Upper lobe of right lung (tissue), 1 donor: ENCODE measurements at places on chromosomes 1 and 21. TPM values are rescaled to one million over a fixed set of nuclear protein-coding genes. Genes with fewer than 3 reads are reported as not detected.

GRCh38 chr21:33455686-33456446, 23.9 kb downstream of the TMEM50B start:
- no peak for DNase-seq
- H3K27ac ChIP-seq = no peak overlapping the region
- H3K36me3 ChIP-seq = peaks cover 62% of the 10 kb centered on the region
- no peaks in the 10 kb centered on the region for H3K27me3 ChIP-seq
- no peaks in the 10 kb centered on the region for H3K4me1 ChIP-seq
- no peak overlapping the region for H3K4me3 ChIP-seq

- no peak for DNase-seq
- no peak overlapping the region for H3K27ac ChIP-seq
- no peaks in the 10 kb centered on the region for H3K27me3 ChIP-seq
- no peaks in the 10 kb centered on the region for H3K36me3 ChIP-seq
- H3K4me1 ChIP-seq = no peaks in the 10 kb centered on the region
Observed at GRCh38 chr1:196861429-196861828, 26.4 kb upstream of the CFHR4 start.

DNA sequence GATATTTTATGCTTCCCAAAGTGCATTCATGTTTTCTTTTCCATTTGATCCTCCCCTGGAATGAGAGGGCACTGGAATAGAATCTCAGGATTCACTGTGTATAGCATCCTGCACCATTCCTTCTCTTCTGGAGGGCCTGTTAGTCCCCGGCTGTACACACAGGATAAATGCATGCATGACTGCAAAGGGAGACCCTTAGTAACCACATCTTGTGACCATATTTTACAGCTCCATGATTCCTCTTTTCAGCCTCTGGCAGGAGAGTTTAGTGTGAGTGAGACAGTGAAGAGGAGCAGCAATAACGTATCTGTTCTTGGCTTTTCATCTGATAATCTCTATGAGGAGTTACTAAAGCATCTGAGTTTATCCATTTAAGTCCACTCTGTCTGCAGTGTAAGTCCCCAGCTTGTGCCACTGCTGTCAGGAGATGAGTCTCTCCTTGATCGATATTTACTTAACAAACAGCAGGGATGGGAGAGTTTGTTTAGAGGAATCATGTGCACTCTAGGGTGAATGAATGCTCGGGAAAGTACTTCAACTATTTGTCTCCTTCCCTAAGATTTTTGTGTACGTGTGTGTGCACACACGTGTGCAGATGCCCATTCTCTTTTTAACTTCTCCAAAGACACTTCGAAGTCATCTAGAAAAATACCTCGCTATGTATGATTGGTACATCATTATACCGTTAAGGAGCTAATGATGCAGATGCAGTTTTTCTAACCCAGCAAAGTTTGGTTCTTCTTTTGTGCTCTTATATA, 41.1 kb downstream of the PROX1 start:
- H3K36me3 ChIP-seq = no peaks in the 10 kb centered on the region
- H3K4me3 ChIP-seq = no peak overlapping the region
- peaks cover 4% of the 10 kb centered on the region for H3K27me3 ChIP-seq
- no peak overlapping the region for H3K27ac ChIP-seq
- DNase-seq = no peak
- no peaks in the 10 kb centered on the region for H3K4me1 ChIP-seq

GRCh38 chr1:32878183-32878582, 7.5 kb upstream of the FNDC5 start:
- no peak overlapping the region for H3K27ac ChIP-seq
- peaks cover 4% of the 10 kb centered on the region for H3K4me1 ChIP-seq
- H3K27me3 ChIP-seq = peaks cover 15% of the 10 kb centered on the region

DNA sequence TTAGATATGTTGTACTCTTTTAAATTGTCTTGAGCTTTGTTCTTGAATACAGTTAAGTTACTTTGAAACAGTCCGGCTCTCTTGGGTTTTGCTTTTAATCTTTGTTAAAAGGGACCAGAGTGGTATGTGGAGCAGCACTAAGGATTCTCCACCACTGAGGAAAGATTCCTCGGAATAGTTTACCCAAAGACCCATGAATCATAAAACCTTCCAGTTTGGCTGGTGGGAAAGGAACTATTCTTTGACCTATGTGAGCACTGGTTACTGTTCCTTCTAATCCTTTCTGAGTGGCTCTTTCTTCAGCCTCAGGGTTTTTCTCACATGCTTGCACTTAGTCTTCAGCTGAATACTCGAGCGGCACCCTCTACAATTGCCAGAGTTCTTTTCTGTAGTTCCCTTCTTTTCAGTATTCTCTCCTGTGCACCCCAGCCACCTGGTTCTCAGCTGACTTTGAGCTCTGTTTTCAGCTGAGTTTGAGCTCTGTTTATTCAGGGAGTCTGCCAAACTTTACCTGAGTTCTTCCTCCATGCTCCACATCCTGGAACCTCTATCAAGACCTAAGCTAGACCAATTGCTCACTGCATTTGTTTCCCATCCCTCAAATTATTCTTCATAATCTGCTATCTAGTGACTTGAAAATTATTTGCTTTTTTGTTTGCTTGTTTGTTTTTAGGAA, 253.8 kb upstream of the PLXNA2 start:
- no peak overlapping the region for H3K27ac ChIP-seq
- no peak overlapping the region for H3K4me3 ChIP-seq
- H3K4me1 ChIP-seq = no peaks in the 10 kb centered on the region
- no peak for DNase-seq
- H3K36me3 ChIP-seq = no peaks in the 10 kb centered on the region

The AK5 gene
- not detected for total RNA-seq
